Cerebellar cortex (tissue), 1 donor: ENCODE measurements at places on chromosomes 1 and 21.

GRCh38 chr1:147080006-147080661 is 92.1 kb downstream of the PRKAB2 start:
- DNase-seq, result peak; percentile 25

- DNase-seq, result no peak
These were observed 424.8 kb upstream of the PLXNA2 start for GRCh38 chr1:208668991-208669390.

- DNase-seq, result no peak
These were observed 92.8 kb downstream of the ITPKB start for GRCh38 chr1:226646026-226646869.

DNA sequence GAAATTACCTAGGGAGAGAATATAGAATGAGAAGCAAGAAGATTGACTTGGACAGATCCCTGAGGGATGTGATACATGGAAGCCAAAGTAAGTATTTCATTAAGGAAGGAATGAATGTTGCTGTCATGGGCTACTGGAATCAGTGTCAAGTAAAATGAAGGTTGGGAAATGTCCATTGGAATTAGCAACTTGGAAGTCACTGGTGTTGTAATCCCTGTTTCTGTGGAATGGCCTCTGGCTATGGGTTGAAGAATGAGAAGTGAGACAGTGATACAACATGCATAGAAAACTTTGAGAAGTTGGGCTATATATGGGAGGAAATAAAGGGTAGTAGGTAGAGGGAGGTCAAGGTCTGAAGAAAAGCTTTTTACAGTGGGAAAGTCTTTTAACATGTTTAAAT is 54.7 kb downstream of the CCDC18 start:
- no peak for DNase-seq

DNA sequence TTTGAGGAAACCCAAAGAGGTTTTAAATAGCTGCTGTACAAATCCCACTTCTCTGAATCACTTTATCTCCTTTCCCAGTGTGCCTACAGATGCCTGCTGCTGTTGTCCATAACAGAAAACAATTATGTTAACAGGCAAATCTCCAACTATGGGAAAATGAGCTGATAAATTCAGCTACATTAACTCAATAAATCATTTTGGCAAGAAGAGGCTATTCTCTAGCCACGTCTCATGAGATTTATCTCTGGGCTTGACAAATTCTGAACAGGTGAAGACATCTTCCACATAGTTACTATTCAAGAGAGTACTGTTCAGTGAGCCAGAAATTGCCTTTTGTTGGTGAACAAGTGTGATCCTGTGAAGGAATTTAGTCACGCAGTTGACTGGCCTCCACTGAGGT is 327.1 kb upstream of the FMN2 start:
- no peak for DNase-seq

DNA sequence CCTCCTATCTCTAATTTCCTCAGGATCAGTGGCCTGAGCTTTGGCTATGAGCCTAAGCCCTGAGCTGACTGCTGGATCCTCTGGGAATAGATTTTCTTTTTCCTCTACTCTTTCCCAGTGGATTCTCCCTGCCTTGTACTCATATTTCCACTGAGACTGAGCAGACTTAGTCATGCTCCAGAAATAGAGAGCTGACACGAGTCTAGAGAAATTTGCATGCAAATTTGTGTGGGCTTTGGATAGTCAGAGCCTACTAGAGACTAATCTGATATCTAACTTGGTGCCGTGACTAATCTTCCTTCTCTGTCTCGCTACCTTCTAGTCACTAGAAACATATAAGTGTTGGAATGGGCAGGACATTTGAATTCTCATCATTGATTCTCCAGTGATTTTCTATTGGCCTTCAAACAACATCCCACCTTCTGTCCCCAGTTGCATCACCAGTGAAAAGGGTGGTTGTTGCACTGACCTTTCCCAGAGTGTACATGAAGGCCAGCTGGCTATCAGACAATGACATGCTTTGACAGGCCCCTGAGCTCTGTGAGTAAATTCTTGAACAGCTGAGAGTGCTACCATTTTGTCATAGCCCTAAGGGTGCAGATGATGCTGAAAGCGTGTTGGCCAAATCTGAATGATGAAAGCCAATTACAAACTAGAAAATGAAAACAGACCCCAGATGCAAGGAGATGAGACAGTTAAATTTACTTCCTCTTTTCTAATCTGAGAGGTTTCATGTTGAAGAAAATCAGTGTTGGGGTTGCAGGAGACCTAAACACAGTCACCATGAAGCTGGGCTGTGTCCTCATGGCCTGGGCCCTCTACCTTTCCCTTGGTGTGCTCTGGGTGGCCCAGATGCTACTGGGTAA is at the start of gene FCRLA:
Gene FCRLA (plus strand): TSS at position 748 of the 866 bp plus-strand sequence. CDS start 36 bp downstream, at position 784.
- DNase-seq, result no peak

DNA sequence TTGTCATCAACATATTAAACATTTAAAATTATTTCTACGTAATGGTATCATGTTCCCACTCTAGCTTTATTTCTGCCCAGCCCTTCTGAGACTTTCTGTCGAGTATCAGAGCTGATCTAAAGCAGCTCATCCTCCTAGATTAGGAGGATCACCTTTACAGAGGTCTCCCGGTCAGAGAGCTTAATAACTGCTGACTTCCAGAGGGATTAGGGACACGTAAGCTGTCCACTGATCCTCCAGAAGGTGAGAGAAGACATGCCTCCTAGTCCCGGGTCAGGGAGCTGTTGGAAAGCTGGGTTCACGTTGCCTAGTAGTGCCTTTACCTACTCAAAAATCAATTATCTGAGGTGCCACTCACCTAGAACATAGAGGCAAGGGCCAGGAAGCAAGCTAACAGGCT is 31.2 kb upstream of the NADK start:
- DNase-seq, result no peak

DNA sequence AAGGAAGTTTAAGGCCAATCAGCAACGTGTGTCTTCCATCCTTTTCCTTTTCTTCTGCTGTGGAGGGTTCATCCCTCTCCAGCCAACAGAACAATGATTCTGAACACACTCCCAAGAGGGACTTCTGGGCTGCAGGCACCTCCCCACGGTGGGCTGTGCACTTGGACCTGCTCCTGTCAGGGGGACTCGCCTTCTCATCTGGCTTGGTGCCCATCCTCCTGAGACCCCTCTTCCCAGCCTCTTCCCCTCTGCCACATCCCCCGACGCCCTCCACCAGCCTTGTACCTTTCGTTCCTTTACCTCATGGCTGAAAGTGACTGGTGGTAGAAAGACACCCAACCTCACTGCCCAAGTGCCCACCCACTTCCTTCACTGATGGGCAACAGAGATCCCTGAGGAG is 26.0 kb upstream of the SLAMF9 start:
- no peak for DNase-seq

- DNase-seq, result no peak
These were observed 3.8 kb upstream of the RWDD3 start for GRCh38 chr1:95230256-95230655.

GRCh38 chr1:203516184-203516583 is 22.2 kb downstream of the OPTC start:
- no peak for DNase-seq

- no peak for DNase-seq
These were observed 1280.7 kb upstream of the TMPRSS15 start for GRCh38 chr21:19684328-19684727.

- no peak for DNase-seq
These were observed 118.7 kb downstream of the CASZ1 start for GRCh38 chr1:10677491-10678391.

DNA sequence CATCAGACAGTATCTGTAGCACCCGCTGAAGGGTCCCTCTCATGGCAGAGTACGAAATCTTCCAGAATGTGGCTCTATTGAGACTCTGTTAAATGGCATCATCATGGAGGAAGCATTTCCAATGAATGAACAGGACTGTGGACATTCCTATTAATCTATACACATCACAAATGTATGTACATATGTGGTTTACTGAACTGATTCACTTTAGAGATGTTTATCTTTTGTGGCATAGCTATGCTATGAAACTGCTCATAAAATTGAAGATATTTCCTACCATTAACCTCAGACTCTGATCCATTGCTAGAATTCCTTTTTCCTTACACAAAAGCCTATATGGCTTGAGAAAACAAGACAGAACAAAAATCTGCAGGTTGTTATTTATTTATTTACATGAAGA is 259.6 kb upstream of the RRP15 start:
- no peak for DNase-seq

DNA sequence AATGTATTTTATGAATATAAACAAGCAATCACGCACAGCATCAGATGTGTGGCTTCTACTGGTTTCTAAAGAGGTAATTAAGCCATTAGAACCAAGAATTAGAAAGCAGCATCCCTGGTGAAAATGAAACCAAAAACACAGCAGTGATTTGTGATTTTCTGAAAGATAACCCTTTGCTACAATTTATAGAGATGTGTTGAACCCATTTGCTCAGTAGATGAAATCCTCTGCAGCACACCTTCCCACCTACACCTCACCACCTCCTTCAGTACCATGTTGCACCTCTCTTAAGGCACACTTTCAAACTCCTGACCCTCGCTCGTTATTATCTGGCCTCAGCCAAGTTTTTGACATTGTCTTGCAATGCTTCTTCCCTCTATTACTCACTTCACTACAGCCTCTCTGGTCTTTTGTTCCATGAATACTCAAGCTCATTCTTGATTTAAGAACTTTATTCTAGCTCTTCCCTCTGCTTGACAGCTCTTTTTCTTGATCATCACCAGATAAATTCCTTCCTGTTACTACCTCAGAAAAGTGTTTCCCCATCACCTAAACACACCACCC is 38.6 kb downstream of the NSL1 start:
- DNase-seq, result no peak

DNA sequence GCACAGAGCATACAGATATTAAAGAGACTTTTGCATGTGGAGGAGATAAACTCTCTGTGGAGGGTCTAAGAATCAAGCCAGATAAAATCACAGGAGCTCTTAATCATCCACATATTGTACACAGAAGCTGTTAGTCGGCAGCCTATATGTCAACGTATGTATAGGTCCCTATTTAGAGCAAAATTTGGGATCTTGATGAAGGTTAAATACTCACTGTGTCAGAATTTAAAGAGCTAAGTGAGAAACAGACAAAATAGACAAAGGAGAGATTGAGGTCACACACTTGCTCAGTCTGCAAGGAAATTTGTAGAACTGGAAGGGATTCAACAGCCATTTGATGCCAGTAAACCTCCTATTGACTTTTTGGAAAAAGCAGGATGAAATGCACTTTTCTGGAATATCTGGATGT is 4.1 kb upstream of the IRF2BP2 start:
- peak; percentile 75 for DNase-seq

GRCh38 chr1:156897078-156897825 is 3.7 kb downstream of the PEAR1 start:
- DNase-seq, result no peak

DNA sequence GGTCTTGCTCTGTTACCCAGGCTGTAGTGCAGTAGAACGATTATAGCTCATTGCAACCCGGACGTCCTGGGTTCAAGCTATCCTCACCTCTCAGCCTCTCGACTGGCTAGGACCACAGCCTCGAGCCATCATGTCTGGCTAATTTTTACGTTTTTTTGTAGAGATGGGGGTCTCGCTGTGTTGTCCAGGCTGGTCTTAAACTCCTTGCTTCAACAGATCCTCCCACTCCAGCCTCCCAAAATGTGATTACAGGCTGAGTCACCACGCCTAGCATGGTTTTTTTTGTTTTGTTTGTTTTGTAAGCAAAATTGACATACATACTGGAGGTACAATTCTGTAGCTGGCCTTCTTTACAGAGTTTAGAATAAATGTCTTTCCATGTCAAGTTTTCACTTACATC is 994 bp upstream of the LAMTOR5 start:
- DNase-seq, result no peak

DNA sequence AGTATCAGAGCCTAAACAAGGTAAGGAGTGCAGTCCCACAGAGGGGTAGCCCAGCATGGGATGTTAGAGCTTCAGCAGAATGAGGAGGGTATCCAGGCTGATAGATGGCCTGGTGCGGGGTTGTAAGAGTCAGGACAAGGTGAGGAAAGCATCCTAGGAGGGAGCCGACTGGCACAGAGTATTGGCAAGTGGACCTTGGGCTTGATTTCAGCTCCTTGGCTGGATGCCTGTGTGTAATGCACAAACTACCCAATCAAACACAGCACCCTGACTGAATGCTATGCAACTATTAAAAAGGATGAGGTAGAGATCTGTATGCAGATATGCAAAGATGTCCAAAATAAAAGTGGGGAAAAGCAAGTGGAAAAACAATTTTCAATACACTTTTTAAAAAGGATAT is 18.0 kb downstream of the DENND2C start:
- DNase-seq, result no peak

DNA sequence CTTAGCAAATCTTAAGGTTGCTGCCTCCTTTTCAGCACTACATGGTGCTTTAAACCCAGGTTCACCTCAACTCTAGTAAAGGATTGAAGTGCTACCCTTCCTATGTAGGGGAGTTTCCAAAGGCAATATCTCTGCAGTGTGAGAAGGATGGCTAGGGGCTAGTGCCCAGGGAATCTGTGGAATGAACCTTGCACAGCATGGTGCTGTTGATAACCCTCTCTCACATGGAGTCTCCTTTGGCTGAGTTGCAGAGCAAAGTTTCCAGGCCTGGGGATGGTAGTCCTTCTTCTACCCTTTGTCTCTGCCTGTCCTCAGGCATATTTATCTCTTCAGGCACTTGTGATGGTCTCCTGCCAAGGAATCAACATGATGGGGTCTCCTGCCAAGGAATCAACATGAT is 59.4 kb downstream of the AXDND1 start:
- no peak for DNase-seq

- no peak for DNase-seq
These were observed 91.1 kb upstream of the ZBTB18 start for GRCh38 chr1:243959998-243960397.

- no peak for DNase-seq
These were observed 273.8 kb upstream of the SNX7 start for GRCh38 chr1:98387701-98388100.

DNA sequence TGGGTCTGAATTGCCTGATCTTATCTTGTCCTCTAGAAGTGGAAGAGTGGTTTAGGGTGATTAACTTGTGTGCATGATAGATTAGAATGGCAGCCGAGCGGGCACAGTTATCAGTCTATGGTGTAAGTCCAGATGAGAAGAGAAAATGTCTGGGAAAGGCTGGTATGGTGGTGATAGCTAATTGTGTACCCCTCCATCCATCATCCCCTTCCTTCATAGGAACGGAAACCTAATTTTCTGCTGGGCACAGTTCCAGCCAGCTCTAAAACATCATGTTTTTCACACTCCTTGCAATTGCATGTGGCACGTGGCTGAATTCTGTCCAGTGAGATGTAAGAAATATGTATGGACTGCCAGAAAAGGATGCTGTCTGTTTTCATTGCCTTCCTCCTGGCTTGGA is 40.9 kb upstream of the ZP4 start:
- DNase-seq, result no peak
